ENCODE measurements at places on chromosomes 6 and 20.
A peak's percentile ranks its signal among the peaks of the same experiment; 100 is the strongest.

GRCh38 chr6:3157131-3157933 lies at the start of gene TUBB2A:
Gene TUBB2A, minus strand, starts transcription at chr6:3157544. Its CDS starts 81 bp downstream, at chr6:3157463.
- DNase-seq: peak; percentile 38

DNA sequence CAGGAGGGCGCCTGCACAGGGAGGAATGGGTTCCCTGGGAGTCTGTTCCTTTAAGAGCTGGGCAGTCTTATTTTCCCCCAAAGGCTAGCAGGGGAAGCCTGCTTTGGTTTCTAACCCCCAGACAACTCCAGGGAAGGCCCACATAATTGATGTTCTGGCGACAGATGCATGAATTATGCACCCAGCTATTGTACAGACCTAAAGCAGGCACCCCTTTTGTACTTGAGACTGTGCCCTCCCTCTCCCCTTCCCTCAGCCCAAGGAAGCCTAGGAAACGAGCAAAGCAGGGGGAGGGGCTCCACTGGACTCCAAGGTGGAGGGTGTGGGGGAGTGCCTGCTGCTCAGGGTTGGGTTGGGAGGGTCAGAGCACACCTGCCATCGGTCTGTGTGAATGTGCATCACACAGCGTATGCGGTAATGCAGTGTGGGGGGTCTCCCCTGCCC lies 102.1 kb downstream of the KCNB1 start:
- DNase-seq: no peak

DNA sequence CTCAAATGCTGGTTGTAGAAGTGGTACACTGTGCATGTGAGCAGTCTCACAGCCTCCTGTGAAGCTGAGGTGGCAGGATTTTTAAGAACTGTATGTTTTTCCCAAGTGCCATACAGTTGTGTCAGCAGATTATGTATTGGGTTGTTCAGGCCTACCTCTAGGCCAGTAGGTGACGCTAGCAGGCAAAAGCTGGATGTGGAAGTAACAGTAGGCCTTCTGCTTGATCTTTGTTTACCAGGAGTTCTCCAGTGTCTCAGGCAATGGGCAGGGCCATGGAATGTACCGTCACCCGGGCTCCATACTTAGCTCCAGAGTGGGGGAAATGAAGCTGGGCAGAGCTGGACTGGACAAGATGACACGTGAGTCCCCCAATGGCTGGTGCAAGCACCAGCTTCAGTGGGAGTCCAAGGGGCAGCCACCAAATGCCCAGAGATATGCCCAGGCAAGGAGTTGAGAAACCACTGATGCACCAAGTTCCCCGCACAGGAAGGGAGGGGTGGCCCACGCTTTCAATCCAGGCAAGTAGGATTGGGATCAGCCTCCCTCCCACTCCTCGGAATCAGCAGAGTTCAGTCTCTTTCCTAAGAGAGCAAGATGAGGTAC lies 289.7 kb downstream of the HTR1B start:
- no peak for DNase-seq

GRCh38 chr6:169795196-169795595 lies 43.8 kb downstream of the ERMARD start:
- no peak for DNase-seq

GRCh38 chr20:409697-410559 lies 1.8 kb downstream of the RBCK1 start:
- DNase-seq: no peak

DNA sequence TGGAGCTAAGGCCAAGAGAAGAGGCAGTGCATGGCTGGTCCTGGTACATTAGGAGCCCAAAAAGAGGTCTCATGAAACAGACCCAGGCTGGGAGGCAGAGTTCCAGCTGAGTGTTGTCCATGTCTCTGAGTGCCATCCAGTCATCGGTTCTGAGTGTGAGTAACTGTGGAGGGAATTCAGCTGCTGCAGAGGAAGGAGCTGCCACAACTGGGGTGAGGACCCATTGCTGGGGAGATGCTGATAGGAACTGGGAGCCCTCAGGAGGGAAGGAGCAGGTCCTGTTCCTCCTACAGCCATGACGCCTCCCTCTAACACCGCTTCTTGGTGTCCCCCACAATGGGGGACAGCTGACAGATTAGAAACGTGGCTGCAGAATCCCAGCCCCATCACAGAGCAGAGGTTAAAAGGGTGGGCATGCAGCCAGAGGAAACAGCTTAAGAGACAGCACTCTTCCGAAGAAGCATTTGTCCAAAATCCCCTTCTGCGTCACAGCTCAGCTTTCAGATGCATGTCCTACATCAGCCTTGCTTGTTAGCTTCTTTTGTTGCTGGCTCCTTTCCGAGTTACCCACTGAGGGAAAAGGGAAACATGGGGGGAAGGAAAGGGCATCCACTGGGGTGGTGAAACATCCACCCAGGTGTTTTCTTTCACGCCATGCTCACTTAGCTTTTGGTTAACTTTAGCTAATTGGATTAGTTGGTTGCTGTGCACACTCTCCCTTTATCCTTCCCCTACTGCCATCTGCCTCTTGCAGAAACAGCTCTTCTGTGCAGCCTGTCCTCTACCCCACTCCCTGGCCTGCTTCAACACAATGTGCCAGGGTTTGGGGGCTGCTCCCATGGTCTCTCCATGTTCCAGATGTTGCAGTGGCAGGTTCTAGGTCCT lies 239.2 kb downstream of the SYNDIG1 start:
- no peak for DNase-seq

GRCh38 chr6:44598679-44599078 lies 211.2 kb downstream of the CDC5L start:
- no peak for DNase-seq

DNA sequence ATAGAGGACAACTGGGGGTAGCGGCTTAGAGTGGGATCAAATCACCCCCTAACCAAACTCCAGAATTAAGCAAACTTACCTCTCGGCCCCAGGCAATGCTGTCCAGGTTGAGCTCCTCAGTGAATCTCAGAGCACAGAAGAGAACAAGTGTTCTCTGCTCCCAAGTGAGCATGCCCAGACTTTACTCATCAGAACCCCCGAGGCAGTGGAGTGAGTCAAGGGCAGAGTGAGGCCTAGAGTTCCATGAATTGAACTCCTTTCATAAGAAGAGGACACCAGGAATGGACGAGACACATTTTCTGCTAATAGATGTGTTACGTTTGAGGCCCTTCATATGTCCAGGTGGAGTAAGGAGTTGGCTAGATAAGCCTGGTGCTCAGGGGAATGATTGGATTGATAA lies 134.0 kb upstream of the DTNBP1 start:
- no peak for DNase-seq

DNA sequence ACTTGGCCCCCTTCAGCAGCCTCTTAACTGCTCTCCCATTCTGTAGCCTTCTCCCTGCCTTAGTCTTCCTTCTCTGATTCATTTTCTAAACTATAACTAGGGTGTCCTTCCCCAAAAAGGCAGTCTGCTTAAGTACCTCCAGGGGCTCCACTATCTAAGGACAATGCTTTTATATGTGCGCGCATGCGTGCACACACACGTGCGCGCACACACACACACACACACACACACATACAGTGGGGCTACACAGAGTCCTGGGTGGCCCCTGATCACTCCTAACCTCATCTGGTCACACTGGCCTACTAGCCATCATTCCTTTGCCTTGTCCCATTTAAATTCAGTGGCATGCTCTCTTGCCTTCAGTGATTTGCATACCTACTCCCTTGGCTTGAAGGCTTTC lies 654.3 kb upstream of the CHD6 start:
- DNase-seq: no peak

GRCh38 chr6:106530502-106530901 lies 98.8 kb downstream of the RTN4IP1 start:
- DNase-seq: no peak

DNA sequence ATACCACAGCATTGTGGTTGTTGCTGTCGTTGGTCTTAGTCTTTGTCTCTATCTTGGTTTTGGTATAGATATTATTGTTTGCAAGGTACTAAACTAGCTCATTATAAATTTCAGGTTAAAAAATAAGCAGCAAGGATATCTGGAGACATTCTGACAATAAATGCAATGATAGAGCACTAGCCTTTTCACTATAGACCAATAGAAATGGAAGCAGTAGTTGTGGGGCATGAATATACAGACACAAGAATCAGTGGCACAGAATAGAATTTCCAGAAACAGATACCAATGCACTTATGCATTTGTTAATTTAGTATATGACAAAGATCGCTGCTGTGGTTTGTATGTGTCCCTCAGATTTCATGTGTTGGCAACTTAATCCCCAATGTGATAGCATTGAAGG lies 31.1 kb upstream of the CFAP206 start:
- DNase-seq: no peak

DNA sequence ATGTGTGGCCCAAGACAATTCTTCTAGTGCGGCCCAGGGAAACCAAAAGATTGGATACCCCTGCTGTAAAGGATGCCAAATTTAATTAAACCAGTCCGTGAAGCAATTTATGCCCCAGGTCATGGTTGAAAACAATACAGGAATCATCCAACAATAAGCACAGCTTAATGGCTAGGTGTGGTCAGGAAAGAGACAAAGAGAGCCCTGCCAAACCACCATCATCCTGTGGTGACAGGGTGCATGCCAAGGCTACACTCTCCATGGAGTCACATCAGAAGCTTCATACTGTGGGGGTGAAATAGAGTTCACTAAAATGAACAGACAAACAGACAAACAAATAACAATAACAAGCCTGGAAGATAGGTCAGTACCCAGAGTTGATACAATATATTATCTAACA lies 62.7 kb downstream of the DZANK1 start:
- no peak for DNase-seq

- DNase-seq: no peak
These were observed 379.0 kb downstream of the EPHA7 start for GRCh38 chr6:93040375-93040774.

GRCh38 chr20:63333241-63333836 lies 27.8 kb downstream of the CHRNA4 start:
- DNase-seq: no peak

DNA sequence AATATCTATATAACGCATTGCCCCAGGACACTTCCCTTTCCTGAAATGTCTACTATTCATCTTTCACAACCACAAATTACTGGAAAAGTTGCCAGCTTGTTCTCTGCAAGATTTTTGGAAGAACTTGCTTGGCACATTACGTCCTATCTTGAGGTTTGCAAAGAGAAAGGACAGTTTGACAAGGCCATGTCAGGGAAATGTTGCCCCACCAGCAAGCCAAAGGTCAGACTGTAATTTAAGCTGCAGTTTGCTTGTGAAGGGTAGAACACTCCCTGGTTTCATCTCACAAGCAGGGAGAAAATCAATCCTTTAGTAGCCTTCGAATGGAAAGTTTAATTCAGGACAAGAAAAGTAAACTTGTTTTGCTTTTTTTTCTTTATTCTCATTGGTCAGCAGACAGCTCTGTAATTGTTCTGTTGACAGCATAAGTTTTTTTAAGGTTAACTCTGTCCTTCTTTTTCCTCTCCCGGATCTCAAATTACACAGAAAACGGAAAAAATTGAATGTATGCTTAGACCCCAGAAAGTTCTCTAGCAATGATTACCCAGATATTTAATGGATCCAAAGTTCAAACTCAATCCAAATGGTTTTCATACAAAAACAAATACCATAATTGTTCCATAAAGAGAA lies 541.8 kb upstream of the NRSN1 start:
- no peak for DNase-seq

GRCh38 chr20:6034134-6034969 lies 19.5 kb downstream of the LRRN4 start:
- DNase-seq: no peak

DNA sequence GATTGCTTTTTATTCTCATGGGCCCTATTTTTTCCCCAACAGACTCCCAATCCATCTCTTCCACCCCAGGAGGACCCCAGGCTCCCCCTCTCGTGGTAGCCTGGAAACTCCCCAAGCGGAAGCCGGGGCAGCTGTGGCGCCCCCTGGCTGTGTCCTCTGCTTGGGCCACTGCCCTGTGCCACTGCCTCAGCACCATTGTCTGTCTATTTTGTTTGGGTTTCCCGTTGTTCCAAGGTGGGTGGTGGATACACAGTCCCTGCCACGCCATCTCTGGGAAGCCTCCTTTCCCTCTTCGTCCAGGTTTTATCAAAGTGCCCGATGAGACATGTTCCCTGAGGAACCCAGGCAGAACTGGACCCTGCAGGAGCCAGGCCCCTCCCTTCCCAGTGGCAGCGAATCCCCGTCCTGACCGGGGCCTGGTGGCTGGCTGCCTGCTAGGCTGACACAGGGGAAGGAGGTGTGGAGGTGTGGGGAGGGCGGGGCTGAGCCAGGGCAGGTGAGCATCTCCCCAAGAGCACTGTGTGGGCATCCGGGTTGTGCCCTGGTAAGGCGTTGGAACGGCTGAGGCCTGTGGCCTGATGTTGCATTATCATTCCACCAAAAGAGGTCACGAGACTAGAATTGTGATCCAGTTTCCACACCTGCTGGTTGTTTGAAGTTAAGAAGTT lies 228.2 kb downstream of the CDH4 start:
- no peak for DNase-seq

- DNase-seq: no peak
These were observed 631.3 kb downstream of the TFAP2A start for GRCh38 chr6:9783567-9783966.

DNA sequence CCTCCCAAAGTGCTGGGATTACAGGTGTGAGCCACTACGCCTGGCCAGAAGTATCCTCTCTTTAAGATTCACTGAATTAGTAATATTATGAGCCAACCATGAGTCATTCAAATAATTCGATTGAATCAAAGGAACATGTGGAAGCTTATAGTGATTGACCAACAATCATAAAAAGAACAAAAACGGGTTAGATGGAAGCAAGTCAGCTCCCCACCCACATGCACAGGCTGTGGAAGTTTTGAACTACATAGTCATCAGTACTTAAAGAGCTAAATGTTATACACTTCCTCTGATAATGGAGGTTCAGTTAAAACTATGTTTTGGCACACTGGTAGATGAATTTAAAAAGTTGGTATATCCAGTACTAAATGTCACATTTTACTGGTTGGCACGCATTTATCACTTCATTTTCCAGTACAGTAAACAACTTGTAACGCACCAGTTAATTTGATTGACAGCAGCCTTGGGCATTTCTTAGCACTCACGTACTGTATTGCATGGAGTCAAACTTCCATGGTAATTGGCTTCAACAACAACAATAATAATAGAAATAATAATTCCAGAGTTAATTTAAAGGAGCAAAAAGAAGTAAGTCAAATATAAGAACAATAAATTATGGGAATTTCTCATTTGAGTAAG lies 1107.3 kb upstream of the MAP3K7 start:
- no peak for DNase-seq

- DNase-seq: no peak
These were observed 67.2 kb upstream of the TBC1D7 start for GRCh38 chr6:13395272-13396237.

DNA sequence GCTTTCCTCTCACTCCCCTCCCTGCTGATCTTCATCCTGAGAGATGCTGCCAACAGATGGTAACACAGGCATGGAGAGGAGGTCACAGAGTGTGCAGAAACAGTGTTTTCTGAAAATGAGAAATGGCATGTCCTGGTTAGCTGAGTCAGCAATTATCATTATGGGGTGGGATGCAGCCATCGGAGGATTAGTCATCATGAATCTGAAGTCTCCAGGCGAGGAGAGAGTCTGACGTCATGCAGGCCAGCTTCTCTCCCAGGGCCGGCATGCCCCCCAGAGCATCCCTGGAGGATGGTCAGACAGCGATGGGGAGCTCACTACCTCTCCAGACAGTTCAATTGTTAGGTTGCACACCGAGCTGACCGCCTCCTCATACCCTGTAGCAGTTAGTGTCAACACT lies 4.7 kb upstream of the GTSF1L start:
- DNase-seq: no peak

- DNase-seq: peak; percentile 60
These were observed 1.0 kb downstream of the PHIP start for GRCh38 chr6:79076782-79077641.
